Motor neuron (in vitro differentiated cells): ENCODE measurements at places on chromosomes 5 and 9. TPM values are rescaled to one million over a fixed set of nuclear protein-coding genes. Genes with fewer than 3 reads are reported as not detected.

DNA sequence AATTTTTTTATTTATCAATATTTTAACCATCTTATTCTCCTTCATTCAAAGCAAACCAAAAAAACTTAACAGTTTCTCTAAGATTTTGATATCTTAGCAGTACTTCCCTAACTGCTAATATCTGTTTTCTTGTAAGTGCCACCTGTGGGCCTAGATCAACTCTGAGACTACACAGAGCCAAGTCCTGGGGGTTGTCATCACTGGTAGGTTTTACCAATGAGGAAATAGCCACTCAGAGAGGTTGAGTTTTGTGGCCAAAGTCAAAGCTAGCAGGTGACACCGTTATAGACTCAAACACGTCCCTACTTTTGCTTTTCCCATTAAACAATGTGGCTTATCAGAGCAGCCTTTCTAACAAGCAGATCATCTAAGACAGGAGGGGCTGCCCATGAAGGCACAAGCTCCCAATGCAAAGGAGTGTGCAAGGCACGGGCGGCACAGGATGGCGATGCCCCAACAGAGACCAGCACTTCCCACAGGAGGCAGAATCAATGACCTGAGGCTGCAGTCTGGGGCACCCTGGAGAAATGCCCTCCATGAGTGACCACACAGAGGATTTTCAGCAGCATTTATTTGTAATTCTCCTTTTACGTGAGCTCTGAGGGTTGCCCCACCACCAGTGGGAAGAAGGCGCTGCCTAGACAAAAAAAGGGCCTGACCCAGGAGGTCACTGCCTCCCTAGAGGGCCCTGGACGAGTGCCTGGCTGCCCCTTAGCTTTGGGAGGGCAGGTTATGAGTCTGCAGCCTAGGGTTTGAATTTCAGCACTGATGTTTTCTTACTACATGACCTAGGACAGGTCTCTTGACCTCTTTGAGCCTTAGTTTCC lies 7.4 kb downstream of the TBC1D2 start:
- ATAC-seq = no peak

DNA sequence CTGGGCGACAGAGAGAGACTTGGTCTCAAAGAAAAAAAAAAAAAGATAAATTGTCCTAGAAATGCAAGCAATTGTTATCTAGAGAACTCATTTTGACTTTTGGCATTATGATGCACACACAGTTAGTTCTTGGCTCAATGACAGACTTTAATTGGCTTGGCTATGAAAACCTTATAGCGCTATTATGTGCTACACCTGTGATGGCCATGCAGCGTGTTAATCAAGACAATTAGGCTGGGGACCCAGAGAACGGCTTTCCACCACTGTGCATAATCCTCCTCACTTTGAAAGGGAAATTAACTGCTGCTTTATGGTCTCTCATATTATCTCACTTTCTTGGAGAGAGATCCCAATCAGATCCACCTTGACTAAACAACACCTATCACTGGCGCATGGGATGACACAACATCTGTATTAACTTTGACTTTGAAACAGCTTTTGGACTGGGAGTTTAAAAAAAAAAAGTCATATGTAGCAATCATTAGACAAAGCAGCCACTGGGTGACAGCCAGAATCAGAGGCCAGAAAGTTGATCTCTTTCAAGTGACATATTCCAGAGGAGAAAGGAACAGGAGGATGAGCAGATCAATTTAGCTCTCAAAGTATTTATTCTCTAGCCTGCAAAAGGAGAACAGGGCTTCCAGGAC lies 132.5 kb downstream of the PPP2R2B start:
- ATAC-seq = peak; percentile 35

DNA sequence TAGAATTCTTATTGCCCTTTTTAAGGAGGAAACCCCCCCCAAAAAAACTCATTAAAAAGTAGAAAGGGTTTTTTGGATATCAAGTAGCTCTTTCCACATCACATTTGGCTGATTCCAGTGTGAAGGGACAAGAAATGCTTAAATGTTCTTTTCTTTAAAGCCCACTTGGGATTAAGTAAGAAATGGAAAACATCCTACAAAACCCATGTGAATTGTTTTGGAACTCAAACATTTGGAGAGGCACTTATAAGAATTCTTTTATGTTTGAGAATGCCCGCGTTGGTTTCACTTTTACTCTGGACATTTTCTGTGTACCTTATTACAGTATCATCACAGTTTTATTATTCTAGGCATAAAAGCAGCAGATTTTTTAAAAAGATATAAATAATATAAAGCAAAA lies 301.1 kb upstream of the ACTBL2 start:
- no peak for ATAC-seq

Gene GLRA1
- total RNA-seq = 0.40 and 0.69 TPM in 2 replicates

GRCh38 chr5:128572051-128572929 lies 34.2 kb upstream of the FBN2 start:
- no peak for ATAC-seq

Gene ZNF484
- 12.0 and 15.8 TPM in 2 replicates for total RNA-seq

Gene IL5
- not detected in 2 replicates for total RNA-seq

- peak; percentile 33 for ATAC-seq
Observed at GRCh38 chr9:133576031-133576874, 32.9 kb downstream of the FAM163B start.

DNA sequence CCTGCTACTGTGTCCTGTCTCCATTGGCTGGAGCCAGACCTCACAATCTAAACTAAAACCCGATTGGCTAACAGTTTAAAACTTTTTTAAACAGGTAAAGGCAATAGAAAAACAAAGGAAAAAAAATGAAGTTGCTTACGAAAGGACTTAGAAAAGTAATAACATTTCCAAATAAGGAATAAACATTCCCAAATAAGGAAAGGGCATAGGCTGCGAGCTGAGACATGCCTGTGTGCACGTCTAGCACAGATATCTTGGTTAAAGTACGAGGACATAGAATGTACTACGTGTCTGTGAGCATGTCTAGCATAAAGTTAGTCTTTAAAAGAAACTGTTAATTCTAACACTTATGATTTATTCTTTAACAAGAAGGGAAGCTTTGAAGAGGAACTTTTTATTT lies 15.3 kb upstream of the FAM120A start:
- ATAC-seq = no peak

GRCh38 chr5:177610131-177610769 lies 10.3 kb downstream of the B4GALT7 start:
- ATAC-seq = no peak

GRCh38 chr5:146055432-146055831 lies 49.9 kb downstream of the PLAC8L1 start:
- no peak for ATAC-seq

Gene MZB1
- total RNA-seq = 0.26 and 0.97 TPM in 2 replicates

GRCh38 chr9:75111019-75111622 lies 22.8 kb downstream of the OSTF1 start:
- no peak for ATAC-seq

GRCh38 chr5:171663311-171664085 lies 122.1 kb upstream of the SMIM23 start:
- ATAC-seq = no peak

Gene FBXW2
- 30.3 and 37.9 TPM in 2 replicates for total RNA-seq

Gene LECT2
- total RNA-seq = 0.31 TPM in 1 of 2 replicates, not detected in the other

GRCh38 chr9:100120286-100120685 lies 21.2 kb downstream of the INVS start:
- no peak for ATAC-seq

Gene RAD1
- total RNA-seq = 22.9 and 26.5 TPM in 2 replicates

- ATAC-seq = no peak
Observed at GRCh38 chr9:106861640-106862109, 1.3 kb upstream of the ZNF462 start.

DNA sequence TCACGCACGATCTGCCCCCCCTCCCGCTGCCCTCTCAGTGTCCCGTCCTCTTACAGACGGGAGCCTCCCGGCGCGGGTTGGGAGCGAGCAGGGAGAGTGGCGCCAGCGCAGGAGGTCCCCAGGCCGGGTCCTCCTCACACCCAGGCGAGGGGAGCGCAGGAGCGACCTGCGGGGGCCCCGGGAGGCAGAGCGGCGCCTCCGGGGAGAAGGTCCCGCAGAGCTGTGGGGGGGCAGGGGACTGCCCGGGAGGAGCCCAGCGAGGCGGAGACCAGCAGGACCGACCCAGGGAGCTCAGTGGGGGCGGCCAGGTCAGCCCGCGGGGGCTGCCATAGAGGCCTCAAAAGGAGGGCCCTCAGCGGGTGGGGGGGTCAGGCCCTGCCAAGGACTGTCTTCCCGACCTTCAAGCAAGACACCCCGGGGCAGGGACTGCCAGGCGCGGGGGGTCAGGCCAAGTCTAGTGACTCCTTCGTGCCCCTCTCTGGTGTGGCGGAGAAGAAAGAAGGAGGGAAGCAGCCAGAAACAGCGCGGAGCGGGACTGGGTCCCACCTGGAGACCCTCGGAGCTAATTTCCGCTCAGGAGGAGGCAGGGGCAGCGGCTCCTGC lies 123.3 kb upstream of the ERCC6L2 start:
- ATAC-seq = no peak

- ATAC-seq = no peak
Observed at GRCh38 chr5:135150767-135151166, 116.7 kb upstream of the PITX1 start.

- no peak for ATAC-seq
Observed at GRCh38 chr5:147573211-147573610, 63.3 kb upstream of the DPYSL3 start.

Gene PLAC8L1
- total RNA-seq = 0.87 TPM in 1 of 2 replicates, not detected in the other

DNA sequence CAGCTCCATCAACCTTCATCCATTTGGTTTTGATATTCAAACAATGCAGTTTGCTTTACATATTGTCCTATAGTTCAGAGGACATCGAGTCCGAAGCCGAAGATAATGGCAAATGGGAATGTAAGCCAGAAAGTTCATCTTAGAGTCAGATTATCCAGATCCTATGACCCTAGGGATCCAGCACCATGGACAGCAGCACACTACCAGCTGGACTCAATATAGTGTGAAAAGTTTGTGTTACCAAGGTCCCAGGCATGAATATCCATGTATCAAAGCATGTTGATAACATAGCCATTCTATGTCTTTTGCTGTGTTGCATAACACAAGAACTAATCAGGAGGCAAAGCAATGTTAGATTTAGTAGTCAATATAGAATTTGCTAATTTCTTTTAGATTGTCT lies 46.3 kb downstream of the FSTL4 start:
- ATAC-seq = peak; percentile 62

DNA sequence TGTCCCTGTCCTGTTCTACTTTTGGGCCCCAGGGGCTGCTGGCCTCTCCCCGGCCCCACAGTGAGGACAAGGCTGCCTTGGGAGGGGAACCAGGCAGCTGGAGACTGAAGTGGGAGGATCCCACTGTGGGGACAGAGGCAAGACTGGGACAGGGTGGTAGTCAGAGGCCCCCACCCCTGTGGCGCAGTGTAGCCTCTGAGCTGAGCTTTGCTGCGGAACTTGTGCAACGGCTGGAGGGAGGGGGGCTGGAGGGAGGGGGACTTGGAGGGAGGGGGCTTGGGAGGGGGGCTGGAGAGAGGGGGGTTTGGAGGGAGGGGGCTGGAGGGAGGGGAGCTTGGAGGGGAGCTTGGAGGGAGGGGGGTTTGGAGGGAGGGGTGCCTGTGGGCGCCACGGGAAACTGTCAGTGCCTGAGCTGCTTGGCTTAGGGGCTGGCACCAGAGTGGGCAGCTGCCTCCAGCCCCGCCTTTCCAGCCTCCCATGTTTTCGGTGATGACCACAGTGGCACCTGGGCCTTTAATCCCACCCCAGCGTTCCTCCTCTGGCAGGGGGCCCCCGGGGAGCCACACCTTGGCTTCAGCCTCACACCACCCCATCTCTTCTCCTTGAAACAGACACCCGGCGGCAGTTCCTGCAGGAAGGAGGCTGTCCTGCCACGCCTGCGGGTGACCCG lies 2.3 kb upstream of the FUT7 start:
- no peak for ATAC-seq

- peak; percentile 48 for ATAC-seq
Observed at GRCh38 chr5:15718421-15719179, 218.6 kb downstream of the FBXL7 start.

Gene ARHGEF37
- total RNA-seq = 3.1 and 3.3 TPM in 2 replicates

DNA sequence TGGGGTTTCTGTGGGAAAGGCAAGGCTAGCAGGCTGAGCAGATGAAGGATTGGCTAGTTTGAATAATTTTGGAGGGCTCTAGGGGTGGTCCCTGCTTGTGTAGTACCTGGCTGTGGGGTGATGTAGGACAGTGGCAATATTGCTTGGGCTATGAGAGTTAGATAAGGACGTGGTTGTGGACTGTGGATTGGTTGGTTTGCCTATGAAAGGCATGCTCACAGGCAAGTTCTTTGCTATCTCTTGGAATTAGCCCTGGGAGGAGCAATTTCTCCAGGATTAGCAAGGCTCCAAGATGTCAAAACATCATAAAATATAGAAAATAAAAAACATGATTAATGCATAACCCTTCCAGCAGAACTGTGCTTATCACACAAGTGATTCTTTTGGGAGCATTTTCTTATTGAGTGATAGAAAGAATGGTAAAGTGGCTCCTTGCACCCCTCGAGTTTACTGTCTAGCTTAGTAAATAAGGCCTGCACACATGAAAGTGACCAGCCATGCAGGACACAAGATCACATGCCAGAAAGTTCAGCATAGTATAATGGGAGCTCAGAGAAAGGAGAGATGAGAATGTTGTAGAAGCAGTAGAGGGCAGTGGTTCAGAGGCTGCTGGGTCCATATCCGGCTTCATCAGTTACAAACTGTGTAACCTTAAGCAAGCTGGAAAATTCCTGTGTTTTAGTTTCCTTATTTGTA lies 13.8 kb downstream of the AOPEP start:
- no peak for ATAC-seq

DNA sequence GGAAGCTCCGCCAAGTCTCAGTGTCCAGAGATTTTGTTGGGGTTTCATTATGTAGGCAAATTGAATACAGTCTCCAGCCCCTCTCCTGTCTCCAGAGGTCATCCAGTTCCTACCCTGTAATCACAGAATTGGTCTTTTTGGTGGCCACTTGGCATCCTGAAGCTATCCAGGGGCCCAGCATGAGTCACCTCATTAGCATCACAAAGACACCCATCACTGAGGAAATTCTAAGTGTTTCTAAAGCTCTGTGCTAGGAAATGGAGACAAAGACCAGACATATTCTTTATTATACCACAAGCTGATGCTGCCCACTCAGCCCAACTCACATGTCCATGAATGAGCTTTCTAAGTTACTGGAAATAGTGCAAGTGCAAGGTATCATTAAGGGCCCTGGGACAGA lies 229.9 kb downstream of the DOCK8 start:
- ATAC-seq = peak; percentile 14

GRCh38 chr9:71752352-71752751 lies 16.0 kb downstream of the CEMIP2 start:
- peak; percentile 19 for ATAC-seq

DNA sequence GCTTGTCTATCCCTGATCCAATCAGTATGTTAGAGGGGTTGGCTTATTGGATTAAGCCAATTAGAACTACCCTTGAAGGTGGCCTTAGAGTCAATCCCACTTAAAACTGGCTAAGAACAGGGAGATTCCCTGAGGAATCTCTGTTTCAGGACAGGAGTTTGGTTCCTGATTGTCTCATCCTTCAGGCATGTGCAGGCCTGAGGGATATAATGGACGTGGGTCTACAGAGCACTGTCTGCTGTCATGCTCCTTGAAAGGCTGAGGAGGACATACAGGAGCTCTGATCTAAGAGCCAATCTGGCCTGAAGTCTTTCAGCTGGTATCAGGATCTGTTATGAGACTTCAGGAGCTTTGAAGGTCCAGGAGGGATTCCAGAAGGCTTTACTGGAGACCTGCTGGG lies 36.2 kb upstream of the PRXL2C start:
- ATAC-seq = no peak
